ENCODE measurements at places on chromosomes 5 and 9.
A peak's percentile ranks its signal among the peaks of the same experiment; 100 is the strongest.

- DNase-seq = no peak
These were observed 404.7 kb upstream of the DAB2 start for GRCh38 chr5:39829441-39829840.

DNA sequence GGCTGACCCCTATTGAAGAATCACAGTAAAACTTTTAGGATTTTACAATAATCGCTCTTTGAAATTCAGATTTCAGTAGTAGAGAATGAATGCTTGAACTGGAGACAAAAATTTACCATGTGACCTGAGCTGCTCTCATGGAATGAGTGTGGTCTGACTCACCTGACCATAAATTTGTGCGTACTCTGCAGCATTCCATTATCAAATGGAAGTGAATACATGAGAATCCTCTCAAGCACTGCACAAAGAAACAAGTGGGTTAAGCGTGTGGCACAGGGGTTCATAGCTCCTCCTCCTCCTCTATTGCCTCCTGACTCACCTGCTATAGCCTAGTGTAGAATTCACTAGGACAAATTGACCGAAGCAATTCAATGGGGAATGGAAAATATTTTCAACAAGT is 269.8 kb upstream of the CDH9 start:
- no peak for DNase-seq

- DNase-seq = no peak
These were observed 59.7 kb downstream of the HMHB1 start for GRCh38 chr5:143871672-143872071.

DNA sequence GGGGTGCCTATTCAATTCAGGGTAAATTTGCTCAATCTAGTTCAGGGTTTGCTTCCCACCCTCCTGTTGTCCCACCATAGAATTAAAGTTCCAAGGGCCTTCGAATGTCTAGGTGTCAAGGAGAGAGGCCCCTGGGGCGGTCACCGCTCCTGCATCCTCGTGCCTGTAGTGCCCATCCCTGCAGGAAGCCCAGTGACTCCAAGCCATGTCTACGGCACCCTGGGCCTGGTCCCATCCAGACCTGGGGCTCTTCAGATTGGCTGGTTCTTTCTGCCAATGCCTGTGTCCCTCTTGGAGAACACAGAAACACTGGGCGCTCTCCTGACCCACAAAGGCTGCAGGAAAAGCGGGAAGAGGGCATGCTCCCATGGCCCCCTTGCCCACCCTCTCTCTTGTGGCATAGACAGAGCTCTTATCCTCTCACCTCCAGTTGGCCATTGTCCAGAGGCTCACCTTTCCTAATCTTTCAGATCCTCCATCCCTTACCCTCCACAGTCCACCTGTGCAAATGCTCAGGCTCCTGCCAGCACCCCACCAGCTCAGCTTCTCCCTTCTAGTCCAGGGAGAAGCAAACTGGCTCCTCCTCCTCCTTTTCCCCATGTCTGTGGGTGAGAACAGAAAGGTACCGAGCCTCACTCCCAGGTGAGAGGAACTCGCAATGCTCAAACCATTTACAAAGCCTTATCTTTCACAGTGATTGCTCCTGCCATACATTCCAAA is 253.0 kb upstream of the IRX2 start:
- no peak for DNase-seq

GRCh38 chr9:129060991-129061390 is 19.9 kb upstream of the DOLPP1 start:
- DNase-seq = no peak

DNA sequence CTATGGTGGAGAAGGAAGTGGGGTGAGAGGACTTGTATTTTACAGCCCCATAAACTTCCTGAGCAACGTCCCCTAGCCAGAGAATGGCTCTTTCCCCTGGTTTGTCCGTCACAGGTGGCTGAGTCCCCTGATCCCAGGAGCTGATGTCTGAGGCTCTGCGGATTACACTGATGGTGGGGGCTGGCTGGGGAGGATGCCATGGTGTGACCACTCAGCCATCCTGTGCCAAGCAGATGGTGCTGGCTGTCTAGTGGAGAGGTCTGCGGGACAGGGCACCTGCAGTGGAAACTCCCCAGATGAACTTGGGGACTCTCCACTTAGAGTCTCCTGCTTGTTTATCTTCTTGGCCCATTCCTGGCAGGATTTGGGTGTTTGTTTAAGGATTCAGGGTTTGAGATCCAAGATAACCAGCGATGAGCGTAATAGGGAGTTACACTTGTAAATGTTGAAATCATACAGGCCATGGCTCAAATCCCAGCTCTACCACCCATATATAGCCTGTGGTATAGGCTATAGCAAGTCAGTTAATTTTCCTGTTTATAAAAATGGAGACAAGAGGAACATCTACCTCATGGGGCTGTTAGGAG is 4.7 kb upstream of the PTGS1 start:
- DNase-seq = no peak

GRCh38 chr9:133113163-133113948 is 7.7 kb downstream of the RALGDS start:
- no peak for DNase-seq

DNA sequence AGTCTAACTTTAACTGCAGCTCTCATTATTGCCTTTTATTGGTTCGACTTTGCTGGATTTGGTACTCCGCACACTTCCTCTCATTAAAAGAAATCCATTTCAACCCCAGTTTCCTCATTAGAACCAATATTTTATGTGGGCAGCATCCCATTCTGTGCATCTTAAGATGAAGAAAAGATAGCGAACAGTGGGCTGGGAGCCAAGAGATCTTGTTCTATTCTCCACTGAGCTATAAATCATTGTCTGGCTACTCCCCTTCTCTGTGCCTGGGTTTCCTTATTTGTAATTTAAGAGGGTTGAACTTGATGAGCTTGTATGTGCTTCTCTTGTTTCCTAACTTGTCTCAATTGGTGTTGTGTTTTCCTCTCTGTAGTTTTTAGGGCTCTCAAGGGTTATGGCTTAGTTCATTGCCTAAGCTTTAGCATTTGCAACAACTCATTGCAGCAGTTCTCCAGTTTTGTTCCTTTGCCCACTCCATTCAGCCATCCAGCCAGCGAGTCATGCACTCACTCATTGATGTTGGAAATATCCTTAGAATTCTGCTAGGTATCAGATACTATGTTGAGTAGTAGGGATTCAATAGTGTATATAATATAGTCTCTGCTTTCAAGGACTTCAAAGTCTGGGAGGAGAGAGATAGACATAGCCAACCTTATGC is 273.3 kb upstream of the TNC start:
- no peak for DNase-seq

DNA sequence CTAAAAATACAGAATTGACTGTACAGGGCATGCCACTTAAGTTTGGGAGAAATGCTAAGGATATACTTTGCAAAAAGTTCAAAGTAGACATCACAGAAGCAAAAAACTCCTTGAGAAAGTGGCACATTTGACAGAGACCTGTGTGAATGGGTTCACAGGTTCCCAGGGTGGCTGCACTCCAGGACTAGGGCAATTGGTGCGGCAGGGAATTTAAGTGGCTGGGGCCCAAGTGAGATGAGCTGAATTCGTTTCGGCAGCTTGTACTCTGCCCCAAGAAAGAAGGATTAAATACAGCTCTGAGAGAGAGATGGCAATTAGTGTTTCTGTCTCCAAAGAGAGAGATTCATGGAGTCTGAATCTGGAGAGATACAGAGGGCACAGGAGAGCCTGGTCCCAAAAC is 280.1 kb downstream of the FBXL17 start:
- no peak for DNase-seq

DNA sequence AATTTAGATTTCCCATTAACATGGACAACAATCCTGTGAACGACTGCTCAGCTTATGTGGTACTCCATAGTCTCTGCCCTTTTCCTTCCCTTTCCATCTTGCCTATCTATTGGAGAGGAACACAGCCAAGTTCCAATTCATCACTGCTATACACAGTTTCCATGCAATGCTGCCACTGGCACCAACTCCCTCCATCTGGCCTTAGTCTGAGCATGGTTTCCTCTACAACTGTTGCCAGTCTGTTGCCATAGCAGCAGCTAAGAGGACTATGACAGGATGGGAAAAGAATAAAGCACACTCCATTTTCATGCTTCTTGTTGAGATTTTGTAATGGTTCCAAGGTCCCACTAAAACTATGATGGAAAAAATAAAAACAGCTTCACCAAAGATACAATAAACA is 189.0 kb downstream of the HCN1 start:
- peak; percentile 65 for DNase-seq

GRCh38 chr5:369151-369868 is 47.8 kb downstream of the AHRR start:
- no peak for DNase-seq

GRCh38 chr5:162911873-162912272 is 525.5 kb upstream of the CCNG1 start:
- no peak for DNase-seq

DNA sequence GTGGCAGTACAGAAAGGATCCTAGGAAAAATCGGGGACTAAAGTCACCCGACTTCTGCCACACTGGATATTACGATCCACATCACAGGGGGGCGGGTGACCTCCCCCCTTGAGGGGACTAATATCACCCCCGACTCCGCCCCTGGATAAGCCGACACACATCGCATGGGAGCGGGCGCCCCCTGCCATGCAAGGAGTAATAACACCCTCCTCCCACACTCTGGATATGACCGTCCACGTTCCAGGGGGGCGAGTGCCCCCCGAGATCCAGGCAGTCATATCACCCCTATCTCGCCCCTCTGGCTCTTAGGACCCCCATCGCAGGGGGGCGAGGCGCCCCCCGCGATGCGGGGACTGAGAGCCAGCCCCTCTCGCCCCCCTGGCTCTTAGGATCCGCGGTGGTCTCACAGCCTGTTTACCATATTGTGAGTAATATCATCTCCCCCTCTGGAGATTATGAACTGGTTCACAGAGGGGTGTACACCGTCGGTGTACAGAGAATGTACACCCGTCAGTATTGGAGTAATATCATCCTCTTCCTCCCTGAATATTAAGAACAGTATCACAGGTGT is 423.0 kb downstream of the DIRAS2 start:
- no peak for DNase-seq

DNA sequence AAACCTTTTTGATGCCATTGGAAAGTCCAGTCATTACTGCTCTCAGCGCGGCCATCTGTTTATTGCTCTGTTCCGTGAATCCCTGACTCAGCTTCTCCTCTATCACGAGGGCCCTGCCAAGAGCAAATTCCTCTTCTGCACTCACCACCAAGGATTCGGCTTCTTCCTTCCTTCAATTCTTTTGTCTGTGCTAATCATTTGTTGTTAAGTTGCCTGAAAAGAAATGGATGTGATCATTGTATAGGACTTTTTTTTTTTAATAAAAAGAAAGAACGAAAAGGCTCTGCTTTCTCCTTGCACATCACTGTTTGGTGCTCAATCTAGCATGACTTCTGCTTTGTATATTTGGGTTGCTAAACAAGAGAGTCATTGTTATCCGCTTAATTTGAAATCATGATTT is 128.7 kb upstream of the PIK3R1 start:
- DNase-seq = no peak

- no peak for DNase-seq
These were observed 304.7 kb downstream of the GABRG2 start for GRCh38 chr5:162372256-162372655.

- peak; percentile 73 for DNase-seq
These were observed 57.9 kb downstream of the DIAPH1 start for GRCh38 chr5:141560725-141561483.

DNA sequence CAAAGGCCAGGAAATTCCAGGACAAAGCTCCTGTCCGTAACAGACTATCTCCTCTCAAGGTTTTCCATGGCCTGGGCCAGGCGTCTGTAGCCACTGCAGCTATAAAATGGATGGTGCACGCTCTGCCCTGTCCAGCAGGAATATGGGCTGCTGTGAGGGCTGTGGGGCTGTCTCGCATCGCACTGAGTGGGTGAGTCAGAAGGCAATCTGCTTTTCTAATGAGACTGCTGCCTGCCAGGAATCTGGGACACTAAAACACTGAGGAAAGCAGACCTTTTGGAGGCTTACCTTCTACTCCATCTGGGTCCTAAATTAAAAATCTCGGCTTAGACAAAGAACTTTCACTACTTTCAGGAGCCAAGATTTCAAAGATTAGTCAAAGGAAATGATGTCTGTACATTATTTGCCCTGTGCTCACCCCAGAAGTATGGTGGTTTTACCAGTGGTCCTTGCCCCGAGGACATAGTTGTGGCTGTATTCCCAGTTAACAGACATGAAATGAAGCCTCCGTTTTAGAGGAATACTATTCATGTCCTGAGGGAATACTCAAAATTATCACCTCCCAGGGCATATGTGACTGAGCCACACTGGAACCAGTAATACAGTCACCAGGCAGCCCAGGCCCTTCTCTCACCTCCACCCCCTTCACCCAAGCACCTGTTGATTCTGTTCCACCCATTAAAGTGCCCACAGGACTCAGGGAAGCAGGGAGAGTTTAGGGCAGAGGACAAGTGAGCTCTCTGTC is 56.4 kb downstream of the PFDN1 start:
- DNase-seq = no peak

DNA sequence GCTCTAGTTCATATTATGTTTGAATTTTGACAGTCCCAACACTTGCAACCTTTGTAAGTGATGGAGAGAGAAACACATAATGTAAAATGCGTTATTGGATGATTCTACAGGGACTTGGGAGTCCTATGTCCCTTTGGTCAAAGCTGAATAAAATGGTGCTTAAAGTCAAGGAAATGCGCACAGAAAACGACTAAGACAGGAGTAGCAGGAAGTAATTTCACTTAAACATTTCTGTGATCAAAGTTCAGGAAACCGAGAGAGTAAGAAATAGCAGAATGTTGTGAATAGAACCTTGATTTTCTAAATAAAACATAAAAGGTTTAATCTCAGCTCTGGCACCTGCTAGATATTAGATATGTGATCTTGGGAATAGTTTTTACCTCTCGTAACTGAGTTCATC is 2339.2 kb downstream of the MAT2B start:
- no peak for DNase-seq

DNA sequence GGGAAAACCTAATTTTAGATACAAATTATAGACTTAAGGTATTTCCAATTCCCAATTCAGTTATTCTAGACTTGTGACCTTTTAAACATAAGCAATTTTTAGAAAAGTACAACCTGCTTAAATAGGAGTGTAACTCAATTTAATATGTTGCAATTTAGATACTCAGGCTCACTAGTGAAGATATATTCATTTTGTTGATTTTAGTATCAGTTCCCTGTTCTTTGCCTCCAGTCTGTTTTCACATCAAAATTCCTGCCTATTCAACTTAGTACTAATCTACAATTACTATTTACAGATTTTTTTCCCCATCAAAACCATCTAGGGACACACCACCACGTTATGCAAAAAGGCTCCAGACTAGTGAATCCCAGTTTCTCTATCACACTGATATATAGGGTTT is 30.4 kb downstream of the PWWP2A start:
- DNase-seq = no peak

DNA sequence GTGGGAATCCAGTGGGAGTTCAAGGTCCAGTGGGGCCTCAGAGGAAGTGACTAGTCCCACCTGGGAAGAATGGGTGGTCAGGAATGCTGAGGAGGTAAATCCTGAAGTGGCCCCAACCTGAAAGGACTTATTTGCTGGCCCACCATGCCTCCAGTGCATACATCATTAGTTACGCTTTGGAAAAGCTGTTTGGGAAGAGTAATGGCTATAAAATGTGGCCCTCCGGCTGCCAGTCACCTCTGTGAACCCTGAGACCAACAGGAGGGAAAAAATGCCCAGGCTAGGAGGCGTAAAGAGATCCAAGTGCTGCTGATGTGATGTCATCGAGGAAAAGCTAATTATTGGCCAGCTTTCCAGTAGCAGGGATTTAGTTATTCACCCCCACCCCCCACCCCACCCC is 2.7 kb upstream of the SLC26A2 start:
- DNase-seq = no peak

- no peak for DNase-seq
These were observed 907.0 kb upstream of the DMAC1 start for GRCh38 chr9:8706531-8706930.

Measured in NCI-H2081 treated with DMSO at 0.1 percent for 48 hours (cell line).